ENCODE measurements at places on chromosomes 13 and 19.
A peak's percentile ranks its signal among the peaks of the same experiment; 100 is the strongest.

DNA sequence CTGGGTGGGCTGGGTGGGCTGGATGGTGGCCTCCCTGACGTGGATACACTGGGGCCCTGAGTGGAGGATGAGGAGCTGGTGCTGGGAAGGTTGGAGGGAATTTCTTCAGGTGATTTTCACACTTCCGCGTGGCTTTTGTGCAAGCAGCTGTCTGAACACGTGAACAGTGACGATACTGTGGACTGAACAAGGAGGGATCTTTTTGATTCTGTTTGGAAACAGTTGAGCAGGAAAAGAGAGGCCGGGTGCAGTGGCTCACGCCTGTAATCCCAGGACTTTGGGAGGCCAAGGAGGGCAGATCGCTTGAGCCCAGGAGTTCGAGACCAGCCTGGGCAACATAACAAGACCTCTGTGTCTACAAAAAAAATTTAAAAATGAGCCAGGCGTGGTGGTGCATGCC is 9.1 kb upstream of the GTF2F1 start:
- DNase-seq: no peak

GRCh38 chr19:32273483-32273882 is 71.9 kb upstream of the ZNF507 start:
- DNase-seq: no peak

GRCh38 chr19:14495672-14496028 is 277 bp downstream of the GIPC1 start:
- DNase-seq: no peak

DNA sequence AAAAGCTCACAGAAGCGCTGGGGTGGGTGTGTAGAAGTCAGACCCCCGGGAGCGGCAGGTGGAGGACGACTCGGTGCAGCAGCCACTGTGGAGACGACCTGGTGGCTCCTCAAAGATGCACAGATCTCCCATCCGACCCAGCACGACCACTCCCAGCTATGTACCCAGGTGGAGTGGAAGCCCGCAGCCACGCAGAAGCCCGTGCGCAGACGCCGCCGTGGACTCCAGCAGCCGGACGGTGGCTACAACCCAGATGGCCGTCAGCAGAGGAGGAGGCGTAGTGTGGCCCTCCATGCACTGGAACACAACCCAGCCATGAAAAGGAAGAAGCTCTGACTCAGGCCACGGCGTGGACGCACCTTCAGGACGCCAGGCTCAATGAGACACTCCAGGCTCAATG is 21.7 kb downstream of the CSNK1G2 start:
- DNase-seq: no peak

- no peak for DNase-seq
Observed at GRCh38 chr19:4445963-4446703, 11.5 kb downstream of the UBXN6 start.

GRCh38 chr19:54388802-54389139 is 24.0 kb upstream of the LAIR1 start:
- no peak for DNase-seq

DNA sequence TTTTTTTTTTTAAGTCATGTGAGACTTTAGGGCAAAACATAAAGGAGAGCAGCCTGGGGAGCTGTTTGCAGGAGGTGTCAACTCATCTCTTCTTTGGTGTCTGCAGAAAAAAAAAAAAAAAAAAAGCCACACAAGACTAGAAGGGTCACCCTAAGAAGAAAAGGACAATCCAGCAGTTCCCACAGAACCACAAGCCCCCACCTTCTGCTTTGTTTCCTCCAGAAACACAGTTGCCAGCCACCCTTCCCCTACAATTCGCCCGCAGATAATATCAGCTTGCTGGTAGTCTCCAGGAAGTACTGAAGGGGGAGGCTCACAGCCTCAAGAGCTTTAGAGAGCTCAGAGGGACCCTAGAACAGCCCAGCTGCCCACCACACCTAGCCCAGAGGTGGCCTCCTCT is 22.3 kb upstream of the ZBTB7A start:
- no peak for DNase-seq

- no peak for DNase-seq
Observed at GRCh38 chr19:47589824-47590223, 16.9 kb upstream of the ZNF541 start.

DNA sequence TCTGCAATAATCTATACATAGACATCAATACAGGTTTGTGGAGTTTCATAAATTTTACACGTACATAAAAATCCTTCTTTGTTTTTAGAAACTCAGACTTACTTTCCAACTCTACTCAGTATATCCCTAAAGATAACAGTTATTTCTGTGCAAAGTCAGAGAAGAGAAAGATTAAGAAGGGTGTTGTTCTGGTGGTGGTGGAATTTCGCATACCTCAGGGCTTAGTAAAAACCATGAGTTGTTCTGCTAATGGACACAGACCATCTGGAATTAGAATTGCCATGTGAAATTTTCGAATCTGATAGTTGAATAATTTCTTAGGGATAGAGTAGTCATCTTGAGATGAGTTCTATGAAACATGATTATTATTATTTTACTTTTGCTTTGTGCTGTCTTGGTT is 102.7 kb downstream of the ZAR1L start:
- no peak for DNase-seq

DNA sequence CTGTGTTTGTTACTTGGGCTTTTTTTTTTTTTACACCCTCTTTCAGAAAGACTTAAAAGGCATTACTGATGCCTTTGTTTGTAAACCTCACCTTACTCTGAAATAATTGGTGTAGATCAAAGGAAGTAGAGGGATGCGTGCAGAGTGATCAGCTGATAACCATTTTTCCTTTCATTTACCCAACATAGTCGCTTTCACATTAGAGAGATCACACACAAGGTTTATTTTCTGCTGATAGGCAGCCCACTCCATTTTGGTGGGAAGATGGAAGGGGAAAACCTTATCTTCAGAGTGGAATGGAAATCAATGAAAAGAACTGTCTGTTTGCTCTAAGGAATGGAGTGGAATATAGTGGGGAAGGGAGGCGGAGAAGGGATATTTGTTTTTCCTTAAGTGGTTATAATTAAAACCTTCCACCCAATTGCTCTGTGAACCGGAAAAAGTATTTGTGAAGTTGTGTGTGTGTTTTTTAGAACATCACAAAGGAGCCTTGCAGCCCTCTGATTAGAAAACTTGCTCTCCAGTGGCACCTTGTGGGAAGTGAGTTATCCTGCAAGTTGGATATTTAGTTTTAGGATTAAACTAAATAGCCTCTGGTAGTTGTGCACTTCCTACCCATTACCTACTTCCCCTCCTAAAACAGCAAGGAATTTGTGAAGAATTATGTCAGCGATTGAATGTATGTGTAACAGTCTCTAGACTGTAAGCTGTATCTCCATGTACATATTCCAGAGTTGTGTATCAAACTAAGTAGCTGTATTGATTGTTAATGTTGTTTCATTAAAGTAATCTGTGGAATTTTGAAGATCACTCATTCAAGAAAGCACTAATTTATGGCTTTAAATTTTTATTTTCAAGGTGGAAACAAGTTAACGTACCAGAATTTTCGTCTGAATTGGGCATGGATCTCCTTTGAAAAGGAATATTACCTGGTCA is 76.8 kb downstream of the FREM2 start:
- DNase-seq: peak; percentile 8

- DNase-seq: no peak
Observed at GRCh38 chr13:76226941-76227340, 590.8 kb downstream of the LMO7 start.

Data from activated naive CD4-positive, alpha-beta T cell treated with anti-CD3 and anti-CD28 coated beads for 36 hours (primary cell).